Activated T-cell treated with anti-CD3 and anti-CD28 coated beads, Interleukin-2, amount 50 U/mL, for 72 hours (primary cell): ENCODE measurements at places on chromosomes 6 and 20.

GRCh38 chr20:36572701-36573102 is 695 bp upstream of the TGIF2 start:
- DNase-seq: peak; percentile 80

DNA sequence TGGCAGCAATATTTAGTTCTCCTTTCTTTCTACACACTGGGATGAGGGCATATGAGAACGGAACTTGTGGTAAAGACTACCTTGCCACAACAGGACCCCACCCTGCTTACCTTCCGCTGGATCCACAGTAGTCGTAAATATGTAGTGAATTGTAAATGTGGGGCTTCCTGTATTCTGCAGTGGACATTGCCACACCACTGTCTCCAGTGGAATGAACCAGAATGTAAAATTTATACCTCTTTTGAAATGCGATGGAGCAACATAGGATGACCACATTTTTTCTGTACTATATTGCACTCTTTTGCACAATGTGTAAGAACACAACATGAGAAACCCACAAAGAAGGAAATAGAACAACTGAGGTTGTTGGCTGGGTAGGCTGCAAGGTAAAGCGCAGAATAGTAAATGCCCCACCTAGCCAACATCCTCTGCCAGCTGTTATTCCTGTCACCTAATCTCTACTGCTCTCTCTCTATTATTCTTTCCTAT is 16.1 kb upstream of the RIPOR2 start:
- DNase-seq: no peak

GRCh38 chr20:31516166-31516565 is 1.9 kb downstream of the HM13 start:
- no peak for DNase-seq

- no peak for DNase-seq
Observed at GRCh38 chr20:4083098-4083865, 67.9 kb upstream of the RNF24 start.

DNA sequence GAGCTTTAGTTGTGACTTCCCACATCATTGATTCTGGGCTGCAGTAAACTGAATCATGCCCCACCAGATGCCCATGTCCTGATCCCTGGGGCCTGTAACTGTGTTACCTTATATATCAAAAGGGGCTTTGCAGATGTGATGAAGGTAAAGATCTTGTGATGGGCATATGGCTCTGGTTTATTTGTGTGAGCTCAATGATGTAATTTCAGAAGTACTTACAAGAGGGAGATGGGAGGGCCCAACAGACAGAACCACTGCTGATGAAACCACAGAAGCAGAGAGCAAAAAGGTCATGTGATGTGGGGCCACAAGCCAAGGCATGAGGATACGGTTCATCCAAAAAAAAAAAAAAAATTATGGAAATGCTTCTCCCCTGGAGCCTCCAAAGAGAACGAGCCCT is 118.7 kb downstream of the TOX2 start:
- DNase-seq: no peak

GRCh38 chr6:139027620-139028182 is 844 bp upstream of the ABRACL start:
- DNase-seq: peak; percentile 56

DNA sequence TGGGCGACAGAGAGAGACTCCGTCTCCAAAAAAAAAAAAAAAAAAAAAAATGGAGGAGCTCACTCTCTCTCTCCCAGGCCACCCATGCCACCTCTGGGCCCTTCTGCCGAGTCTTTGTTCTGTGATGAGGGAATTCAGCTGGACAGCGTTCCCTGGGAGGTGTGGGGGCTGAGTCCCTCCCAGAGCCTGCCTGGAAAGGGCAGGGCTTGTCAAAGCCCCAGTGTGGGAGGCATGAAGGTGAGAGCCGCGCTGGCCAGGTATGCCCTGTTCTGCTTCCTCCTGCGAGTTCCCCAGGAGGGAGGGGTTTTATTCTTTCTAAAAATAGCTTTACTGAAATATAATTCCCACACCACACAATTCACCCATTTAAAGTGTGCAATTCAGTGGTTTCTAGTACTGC is 69.6 kb downstream of the TMEM242 start:
- DNase-seq: no peak

GRCh38 chr6:142708651-142709050 is 236.3 kb downstream of the HIVEP2 start:
- DNase-seq: no peak

- no peak for DNase-seq
Observed at GRCh38 chr6:123745895-123746294, 57.8 kb upstream of the NKAIN2 start.

DNA sequence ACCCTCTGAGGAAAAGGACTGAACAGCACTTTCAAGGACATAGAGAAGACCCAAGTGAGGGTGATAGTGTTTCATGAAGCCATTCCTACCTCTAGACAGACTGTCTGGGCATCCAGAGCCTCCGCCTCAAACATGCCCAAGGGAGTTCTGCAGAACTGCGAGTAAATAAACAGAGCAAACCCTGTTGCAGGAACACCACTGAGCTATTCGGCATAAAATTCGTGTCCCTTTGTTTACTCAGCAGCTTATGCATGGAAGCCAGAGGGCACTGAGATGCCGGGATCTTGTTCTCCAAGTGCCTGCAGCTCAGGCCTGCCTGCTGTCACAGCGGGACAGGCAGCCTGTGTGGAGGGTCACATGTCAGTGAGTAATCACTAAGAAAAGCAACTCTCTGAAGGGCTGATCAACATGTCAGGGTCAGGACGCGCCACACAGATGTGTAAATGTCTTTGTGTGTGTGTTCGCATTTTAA is 164.9 kb upstream of the HEY2 start:
- DNase-seq: no peak

DNA sequence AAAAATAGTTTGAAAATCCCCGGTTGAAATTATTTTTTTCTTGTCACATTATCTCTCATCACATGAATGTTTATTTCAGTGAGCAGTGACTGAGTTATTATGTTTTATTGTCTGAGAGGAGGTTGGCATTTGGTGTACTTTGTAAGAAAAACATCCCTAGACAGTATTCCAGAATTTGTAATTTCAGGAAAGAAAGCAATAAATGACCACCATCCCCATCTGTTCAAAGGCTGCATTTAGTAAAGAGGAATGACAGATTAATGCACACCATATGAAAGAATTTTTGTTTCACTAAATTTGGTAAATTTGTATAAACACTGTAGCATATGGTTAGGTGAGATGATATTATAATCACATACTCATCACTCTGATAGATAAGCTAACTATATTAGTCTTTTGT is 57.1 kb upstream of the FUT9 start:
- no peak for DNase-seq

DNA sequence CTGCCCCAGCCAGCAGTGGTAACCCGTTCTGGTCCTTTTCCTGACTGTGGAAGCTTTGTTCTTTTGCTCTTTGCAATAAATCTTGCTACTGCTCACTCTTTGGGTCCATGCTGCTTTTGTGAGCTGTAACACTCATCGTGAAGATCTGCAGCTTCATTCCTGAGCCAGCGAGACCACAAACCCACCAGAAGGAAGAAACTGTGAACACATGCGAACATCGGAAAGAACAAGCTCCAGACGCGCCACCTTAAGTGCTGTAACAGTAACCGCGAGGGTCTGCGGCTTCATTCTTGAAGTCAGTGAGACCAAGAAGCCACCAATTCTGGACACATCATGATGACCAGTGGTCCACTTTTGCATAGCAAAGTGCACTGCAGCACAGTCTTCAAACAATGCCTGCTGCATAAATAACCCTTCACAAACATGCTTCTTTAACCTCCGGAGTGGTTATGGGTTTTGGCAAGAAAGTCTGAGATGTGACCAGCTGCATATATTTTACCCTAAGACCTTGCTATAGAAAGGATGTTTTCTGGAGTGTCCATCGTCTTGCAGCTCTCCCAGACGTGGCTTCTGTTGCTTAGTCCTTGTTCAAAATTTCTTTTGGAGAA is 8.9 kb upstream of the MUC22 start:
- DNase-seq: no peak
